ENCODE measurements at places on chromosomes 6 and 20.
A peak's percentile ranks its signal among the peaks of the same experiment; 100 is the strongest.

- no peak for DNase-seq
Measured at GRCh38 chr6:40331545-40331944, 255.6 kb downstream of the LRFN2 start.

DNA sequence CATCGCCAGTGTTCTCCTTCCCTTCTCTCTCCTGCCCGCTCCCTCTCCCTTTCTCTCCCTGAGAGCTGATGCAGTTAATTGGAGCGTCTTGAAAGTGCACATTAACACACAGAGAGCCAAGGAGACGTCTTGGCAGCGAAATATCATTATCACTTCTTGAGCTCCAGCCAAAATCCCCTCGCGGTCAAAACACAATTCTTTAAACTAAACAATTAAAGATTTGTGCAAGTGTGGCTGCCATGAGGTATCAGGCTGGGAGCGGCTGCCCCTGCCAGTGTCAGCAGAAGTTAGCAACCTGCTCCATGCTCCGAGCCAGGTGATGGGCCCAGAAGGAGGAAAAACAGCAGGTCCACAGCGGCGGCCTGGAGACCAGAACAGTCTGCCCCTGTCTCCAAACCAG is 100.9 kb upstream of the FOXP4 start:
- DNase-seq = no peak

GRCh38 chr20:21137078-21137477 is 11.2 kb downstream of the KIZ start:
- DNase-seq = no peak

GRCh38 chr20:25408170-25408547 is 686 bp downstream of the GINS1 start:
- no peak for DNase-seq

DNA sequence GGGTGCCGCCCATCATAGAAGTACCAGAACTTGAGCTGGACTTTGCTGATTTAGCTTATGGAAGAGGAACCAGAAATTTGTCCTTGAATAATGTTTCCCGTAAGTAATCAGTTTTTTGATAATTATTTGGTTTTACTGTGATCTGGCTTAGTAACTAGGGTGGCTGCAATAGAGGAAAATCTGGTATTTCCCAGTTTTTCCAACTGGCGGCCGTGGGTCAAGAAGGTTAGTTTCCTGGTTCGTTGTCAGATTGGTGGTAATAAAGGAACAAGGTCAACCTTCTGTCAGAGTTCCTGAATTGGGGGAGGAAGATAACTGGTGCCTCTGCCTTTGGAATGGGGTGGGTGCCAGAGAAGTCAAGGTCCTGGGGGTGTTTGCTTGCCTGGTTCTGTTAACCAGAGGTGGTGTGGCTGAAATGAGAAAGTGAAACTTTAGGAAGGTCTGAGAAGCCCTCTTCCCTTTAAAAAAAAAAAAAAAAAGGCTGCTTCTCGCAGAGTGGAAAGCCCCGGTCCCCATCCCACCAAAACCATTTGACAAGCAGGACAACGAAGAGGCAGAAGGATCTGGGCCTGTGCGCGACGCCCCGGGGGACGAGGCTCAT is at the start of gene CALHM6:
Gene CALHM6 (plus strand): TSS at position 45 of the 601 bp plus-strand sequence. CDS start 555 bp downstream, at position 600.
- DNase-seq = peak; percentile 31
